ENCODE measurements at places on chromosomes 13 and 19. TPM values are rescaled to one million over a fixed set of nuclear protein-coding genes. Genes with fewer than 3 reads are reported as not detected.

Gene SMIM44
- total RNA-seq, result not detected

Gene TTC9B
- not detected for total RNA-seq

Gene PLIN5
- total RNA-seq, result not detected

Gene CLDND2
- 0.97 TPM for total RNA-seq

Gene SYNGR4
- not detected for total RNA-seq

Gene ICAM5
- not detected for total RNA-seq

Gene CELF5
- not detected for total RNA-seq

DNA sequence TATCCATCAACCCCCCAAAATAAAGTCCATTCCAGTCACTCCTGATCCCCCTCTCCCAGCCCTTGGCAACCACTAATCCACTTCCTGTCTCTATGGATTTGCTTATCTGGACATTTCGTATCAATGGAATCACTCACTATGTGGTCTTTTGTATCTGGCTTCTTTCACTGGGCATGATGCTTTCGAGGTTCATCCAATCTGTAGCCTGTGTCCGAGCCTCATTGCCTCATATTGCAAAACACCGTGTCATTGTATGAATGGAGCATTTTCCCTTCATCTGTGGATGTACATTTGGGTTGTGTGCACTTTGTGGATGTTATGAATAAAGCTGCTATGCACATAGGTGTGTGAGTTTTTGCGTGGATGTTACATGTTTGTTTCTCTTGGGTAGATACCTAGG lies 1.4 kb upstream of the FZR1 start:
- DNase-seq, result no peak

DNA sequence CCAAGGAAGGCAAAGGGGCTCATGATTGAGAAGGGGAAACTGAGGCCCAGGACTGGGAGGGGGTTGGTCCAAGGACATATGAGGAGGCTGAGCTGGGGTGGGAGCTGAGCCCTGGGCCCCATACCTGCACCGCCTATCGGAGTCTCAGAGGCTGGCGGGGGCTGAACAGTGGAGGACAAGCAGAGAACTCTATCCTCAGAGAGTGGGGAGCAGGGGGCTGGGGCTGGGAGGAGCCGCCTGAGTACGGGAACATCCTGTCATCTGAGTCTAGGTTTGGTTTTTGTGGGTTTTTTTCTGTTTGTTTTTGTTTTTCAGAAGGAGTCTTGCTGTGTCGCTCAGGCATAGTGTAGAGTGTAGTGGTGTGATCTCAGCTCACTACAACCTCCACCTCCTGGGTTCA lies 6.2 kb downstream of the ARRDC2 start:
- no peak for DNase-seq

GRCh38 chr13:101892296-101892695 lies 439.8 kb downstream of the ITGBL1 start:
- DNase-seq, result no peak

DNA sequence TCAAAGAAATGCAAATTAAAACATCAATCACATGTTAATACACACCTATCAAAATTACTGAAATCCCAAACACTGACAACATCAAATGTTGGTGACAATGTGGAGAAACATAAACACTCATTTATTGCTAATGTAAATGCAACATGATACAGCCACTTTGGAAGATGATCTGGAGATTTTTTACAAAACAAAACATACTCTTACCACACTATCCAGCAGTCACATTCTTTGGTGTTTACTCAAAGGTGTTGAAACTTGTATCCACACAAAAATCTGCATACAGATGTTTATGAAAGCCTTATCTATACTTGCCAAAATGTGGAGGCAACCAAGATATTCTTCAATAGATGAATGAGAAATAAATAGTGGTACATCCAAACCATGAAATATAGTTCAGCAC lies 1219.5 kb upstream of the PCDH20 start:
- no peak for DNase-seq

GRCh38 chr19:47436712-47437401 lies 17.5 kb upstream of the MEIS3 start:
- peak; percentile 55 for DNase-seq

- DNase-seq, result no peak
Observed at GRCh38 chr19:50723069-50723468, at the start of gene CLEC11A. Gene CLEC11A, plus strand, starts transcription at chr19:50723364. Its CDS starts 162 bp downstream, at chr19:50723526.

GRCh38 chr13:66273011-66273410 lies 957.1 kb downstream of the PCDH9 start:
- no peak for DNase-seq

GRCh38 chr13:101382701-101383100 lies 33.6 kb downstream of the NALCN start:
- DNase-seq, result peak; percentile 80

DNA sequence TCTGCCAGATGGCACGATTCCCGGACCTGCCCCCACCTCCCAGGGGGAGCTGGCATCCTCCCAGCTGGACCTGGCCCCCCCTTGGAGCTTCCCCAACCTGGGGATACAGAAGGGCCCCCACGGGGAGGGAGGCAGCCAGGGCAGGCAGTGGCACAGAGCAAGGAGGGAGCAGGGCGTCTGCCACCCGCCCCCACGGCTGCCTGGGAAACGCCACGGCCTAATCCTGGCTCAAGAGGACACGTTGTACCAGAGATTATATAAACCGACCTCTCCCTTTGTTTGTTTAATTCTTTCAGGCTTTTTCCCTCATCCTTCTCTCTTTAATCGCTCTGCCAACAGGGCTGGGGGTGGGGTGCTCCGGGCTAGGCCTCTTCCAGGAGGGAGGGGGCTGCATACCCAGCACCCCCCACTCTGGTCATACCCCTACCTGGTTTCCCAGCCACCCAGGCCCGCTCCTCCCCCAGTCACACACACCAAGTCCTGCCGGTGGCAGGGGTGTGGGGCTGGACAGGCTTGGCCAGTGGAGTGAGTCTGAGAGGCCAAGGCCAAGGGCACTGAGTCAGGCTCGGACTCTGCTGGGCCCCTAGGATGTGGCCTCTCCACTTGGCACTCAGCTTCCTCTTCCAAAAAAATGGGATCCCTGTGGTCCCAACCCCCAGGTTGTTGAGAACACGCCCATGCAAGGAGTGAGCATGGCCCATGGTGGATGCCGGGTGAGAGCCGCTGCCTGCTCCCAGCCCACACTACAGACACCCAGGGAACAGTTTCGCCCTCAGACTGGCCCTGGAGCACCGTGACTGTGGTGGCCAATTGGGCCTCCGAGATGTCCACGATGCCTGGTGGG lies 29.5 kb upstream of the NFIC start:
- peak; percentile 33 for DNase-seq

- no peak for DNase-seq
Observed at GRCh38 chr19:56132316-56132822, 8.7 kb upstream of the ZNF444 start.

- peak; percentile 29 for DNase-seq
Observed at GRCh38 chr19:30669329-30670010, 297.3 kb downstream of the ZNF536 start.

DNA sequence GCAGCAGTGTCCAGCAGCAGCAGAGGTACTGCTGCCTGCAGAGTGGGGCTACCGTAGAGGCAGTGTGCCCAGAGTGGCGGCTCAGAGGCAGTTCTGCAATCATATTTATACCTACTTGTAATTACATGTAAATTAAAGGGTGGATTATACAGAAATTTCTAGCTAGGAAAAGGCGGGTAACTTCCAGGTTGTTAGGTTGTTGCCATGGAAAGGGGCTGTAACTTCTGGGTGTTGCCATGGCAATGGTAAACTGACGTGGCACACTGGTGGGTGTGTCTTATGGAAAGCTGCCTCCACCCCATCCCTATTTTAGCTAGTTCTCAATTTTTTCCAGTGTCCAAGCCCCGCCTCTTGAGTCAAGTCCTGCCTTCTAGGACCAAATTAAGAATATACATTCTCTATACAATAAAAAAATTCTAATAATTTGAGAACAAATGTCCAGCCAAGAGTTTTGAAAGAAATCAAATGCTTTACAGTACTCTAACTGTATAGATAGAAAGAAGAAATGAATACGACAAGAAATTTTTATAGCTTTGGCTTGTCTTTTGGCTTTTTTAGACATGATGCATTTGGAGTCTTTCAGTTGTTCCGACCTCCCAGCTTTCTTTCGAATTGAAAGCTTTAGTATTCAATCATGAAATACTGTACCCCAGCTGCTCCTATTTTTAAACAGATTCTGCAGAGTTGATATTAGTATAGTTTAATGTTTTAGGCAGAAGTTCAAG lies 816.6 kb downstream of the DIAPH3 start:
- DNase-seq, result no peak

- DNase-seq, result no peak
Observed at GRCh38 chr19:8320564-8321066, 560 bp downstream of the NDUFA7 start.

- peak; percentile 21 for DNase-seq
Observed at GRCh38 chr13:42333613-42334328, 61.8 kb downstream of the AKAP11 start.

DNA sequence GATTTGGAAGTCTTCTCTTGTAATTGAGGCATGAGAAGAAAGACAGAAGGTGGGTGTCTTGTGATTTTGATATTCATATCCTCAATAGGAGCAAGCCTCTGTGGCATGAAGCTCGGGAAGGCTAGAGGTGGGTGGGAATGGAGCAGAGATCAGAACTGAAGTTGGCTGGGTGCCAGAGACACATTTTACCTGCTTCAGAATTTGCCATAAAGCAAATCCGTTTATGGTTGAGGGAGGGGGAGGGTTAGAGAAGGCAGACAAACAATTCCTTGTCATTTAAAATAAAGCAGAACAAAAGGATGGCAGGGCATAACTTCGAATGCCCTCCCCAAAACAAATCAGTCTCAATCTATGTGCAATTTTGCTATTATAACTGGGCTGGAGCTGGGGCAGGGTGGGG lies 305.9 kb downstream of the KLF5 start:
- no peak for DNase-seq

DNA sequence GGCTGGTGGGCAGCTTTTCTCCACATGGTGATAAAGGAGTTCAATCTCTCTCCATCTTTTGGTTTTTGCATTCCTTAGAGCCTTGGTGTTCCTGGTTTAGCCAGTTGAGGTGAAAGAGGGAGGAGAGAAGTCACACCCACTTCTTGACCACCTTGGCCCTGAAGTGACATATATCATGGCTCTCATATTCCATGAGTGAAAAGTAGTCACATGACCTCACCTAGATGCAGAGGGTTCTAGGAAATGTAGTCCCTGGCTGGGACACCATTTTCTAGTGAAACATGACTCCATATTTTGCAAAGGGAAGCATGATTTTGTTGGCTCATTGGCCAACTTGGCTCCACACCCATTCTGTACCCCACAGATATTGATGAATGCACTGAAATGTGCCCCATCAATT lies 16.1 kb downstream of the ADGRE1 start:
- DNase-seq, result no peak

GRCh38 chr13:33070713-33071112 lies 54.5 kb downstream of the KL start:
- DNase-seq, result no peak

GRCh38 chr19:17330262-17331044 lies 4.2 kb downstream of the ANO8 start:
- no peak for DNase-seq

DNA sequence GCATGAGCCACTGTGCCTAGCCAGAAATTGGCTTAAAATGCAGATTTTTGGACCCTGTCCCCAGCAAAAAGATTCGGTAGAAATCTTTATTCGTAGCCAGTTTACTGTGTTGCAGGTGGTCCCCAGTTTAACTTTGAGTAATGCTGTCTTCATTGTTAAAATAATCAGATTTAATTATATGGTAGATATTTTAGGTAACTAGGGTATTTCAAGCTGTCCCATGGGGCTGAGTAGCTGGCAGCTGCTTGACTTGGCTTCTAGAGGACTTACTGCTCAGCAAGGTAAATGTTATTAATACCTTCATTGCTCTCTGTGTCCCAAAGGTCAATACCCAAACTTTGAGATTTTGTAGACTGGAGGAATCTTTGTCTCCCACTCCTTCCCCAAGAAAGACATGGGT lies 21.1 kb downstream of the LSM14A start:
- no peak for DNase-seq

GRCh38 chr13:49927755-49928154 lies 8.4 kb downstream of the SPRYD7 start:
- DNase-seq, result no peak

Data from endothelial cell of umbilical vein (primary cell).